NCI-H748 treated with DMSO at 0.1 percent for 48 hours (cell line): ENCODE measurements at places on chromosomes 16 and 17.

- no peak for DNase-seq
Measured at GRCh38 chr16:8845699-8846298, 23.0 kb downstream of the CARHSP1 start.

- DNase-seq: peak; percentile 54
Measured at GRCh38 chr17:43338886-43339516, 59.8 kb upstream of the ARL4D start.

DNA sequence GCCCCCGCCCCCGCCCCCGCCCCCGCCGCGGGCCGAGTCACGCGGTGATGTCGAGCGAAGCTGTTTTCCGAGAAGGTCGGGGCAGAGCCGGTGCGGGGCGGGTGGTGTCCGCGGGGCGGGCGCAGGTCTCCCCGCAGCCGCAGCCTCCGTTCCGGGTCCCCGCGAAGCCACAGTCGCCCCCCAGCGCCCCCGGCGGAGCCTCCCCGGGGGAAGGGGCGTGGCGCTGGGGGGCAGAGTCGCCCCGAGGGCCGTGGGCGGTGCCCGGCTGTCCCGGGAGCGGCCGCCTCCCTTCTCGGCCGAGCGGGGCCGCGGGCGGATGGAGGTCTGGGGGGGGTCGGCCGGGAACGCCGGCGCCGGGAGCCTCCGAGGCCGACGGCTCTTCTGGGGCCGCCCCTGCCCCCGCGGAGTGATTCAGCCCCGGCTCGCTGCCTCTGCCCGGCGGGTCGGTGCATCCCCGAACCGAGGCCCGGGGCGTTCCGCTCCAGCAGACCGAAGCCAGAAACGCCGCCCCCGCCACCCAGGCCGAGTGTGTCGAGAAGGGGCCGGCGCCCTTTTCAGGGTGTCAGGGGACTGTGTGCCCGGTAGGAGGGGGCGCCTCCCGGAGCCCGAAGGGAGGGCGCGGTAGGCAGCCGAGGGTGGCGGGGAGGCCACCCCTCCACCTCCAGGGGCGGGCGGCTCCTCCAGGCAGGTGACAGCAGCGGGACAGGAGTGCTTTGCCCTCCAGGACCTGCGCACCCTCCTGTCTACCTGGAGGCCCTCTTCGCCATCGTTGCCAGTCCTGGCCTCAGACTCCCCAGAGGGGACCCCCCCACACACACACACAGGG, 1.7 kb downstream of the METRNL start:
- DNase-seq: no peak

- DNase-seq: no peak
Measured at GRCh38 chr17:58329810-58330537, 1.4 kb upstream of the TSPOAP1 start.

- no peak for DNase-seq
Measured at GRCh38 chr16:88867581-88868246, 1.3 kb upstream of the PABPN1L start.

DNA sequence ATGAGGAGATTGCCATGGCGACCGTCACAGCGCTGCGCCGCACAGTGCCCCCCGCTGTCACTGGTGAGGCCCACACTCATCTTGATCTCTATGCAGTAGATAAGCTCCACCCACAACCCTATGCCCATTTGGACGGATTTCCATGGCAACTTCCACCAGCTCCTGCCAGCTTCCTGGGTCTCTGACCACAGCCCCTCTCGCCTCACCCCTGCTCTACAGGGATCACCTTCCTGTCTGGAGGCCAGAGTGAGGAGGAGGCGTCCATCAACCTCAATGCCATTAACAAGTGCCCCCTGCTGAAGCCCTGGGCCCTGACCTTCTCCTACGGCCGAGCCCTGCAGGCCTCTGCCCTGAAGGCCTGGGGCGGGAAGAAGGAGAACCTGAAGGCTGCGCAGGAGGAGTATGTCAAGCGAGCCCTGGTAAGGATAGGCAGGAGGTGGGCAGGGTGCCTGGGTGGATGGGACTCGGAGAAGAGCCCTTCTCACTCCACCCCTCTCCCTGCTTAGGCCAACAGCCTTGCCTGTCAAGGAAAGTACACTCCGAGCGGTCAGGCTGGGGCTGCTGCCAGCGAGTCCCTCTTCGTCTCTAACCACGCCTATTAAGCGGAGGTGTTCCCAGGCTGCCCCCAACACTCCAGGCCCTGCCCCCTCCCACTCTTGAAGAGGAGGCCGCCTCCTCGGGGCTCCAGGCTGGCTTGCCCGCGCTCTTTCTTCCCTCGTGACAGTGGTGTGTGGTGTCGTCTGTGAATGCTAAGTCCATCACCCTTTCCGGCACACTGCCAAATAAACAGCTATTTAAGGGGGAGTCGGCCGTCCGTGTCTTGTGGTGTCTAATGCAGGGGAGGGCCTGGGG, 4.3 kb downstream of the ALDOA start:
- no peak for DNase-seq

GRCh38 chr16:86022381-86022960, 123.5 kb downstream of the IRF8 start:
- no peak for DNase-seq

- no peak for DNase-seq
Measured at GRCh38 chr16:64745258-64745930, 376.5 kb downstream of the CDH11 start.

- DNase-seq: no peak
Measured at GRCh38 chr17:5198472-5198871, 6.8 kb upstream of the ZNF594 start.

GRCh38 chr16:7914748-7915147, 582.1 kb downstream of the RBFOX1 start:
- DNase-seq: no peak

GRCh38 chr17:64653325-64653984, 8.7 kb downstream of the SMURF2 start:
- no peak for DNase-seq

- DNase-seq: no peak
Measured at GRCh38 chr16:86242244-86243122, 267.8 kb upstream of the FOXF1 start.

DNA sequence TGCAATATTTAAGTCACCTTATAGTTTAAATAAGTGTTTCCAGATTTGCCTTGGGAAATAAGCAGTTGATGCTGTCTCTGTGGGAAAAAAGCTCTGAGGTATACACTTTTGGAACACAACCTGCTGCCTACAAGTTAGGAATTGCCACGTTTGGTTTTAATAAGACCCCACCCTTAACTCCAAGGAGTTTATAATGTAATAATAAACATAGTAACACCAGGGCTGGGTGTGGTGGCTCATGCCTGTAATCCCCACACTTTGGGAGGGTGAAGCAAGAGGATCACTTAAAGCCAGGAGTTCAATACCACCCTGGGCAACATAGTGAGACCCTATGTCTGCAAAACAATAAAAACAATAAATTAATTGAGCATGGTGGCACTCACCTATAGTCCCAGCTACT, 15.9 kb upstream of the SMG1 start:
- DNase-seq: no peak

DNA sequence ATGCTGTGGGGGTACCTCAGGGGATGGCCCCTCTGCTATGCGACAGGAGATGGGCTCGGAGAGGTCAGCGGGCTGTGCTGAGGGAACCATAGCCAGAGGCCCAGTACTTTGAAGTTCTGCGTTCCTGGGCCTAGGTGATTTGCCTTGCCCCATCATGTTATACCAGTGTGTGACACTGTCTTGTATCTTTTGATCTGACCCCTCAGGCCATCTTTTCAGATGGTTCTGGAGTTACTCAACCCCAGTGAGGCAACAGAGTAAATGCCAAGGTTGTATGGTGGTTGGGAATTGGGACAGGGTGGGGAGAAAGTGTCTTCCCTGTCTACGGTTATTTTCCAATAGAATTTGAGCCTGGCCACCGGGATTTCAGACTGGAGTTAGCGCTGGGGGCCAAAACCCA, 8.5 kb downstream of the MSI2 start:
- no peak for DNase-seq

DNA sequence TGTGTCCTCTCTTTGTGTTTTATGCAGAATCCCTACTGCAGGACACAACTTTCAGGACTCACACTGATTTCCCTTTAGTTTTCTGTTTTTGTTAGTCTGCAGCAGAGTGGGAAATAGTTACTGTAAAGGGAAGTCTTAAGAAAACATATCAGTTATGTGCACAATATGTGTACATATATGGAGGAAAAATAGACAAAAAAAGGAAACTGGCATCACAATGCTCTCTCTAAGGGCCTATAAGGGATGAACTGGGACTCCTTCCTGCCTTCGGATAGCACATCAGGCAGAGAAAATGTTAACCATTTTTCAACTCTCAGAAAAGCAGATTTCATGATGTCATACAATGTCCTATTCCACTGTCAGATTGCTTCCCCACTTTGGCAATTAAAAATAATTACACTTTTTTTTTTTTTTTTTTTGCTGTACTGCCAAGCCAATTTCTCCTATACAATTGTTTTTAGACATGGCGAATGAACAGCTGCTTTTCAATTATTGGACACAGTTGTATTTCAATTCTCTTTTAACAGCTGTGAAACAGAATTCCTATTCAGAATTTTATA, 112.5 kb upstream of the KCNJ16 start:
- no peak for DNase-seq

DNA sequence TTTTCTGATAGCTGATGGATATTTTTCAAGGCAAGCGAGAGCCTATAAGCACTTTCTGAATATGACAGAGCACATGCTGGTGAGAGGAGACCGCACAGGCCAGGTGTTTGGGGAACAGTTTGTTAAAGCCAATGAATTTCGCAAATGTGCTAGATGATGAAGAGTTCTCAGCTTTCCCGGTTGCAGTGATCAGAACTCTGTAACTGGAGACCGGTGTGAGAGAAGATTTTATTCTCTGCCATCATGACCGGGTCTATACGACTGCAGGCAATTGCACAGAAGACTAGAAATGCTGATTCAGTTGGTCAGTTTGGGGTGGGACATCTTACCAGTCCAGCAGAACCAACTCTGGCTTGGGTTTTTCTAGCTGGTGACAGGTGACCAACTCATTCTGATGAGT, 25.4 kb downstream of the SMTNL2 start:
- DNase-seq: no peak

GRCh38 chr17:62933501-62934385, 32.3 kb upstream of the TANC2 start:
- DNase-seq: peak; percentile 42

- no peak for DNase-seq
Measured at GRCh38 chr17:33567223-33567622, 274.1 kb upstream of the ASIC2 start.

GRCh38 chr16:49422896-49423295, 49.3 kb downstream of the C16orf78 start:
- no peak for DNase-seq
